GM23248 (cell line): ENCODE measurements at places on chromosomes 5 and 9. TPM values are rescaled to one million over a fixed set of nuclear protein-coding genes. Genes with fewer than 3 reads are reported as not detected.

DNA sequence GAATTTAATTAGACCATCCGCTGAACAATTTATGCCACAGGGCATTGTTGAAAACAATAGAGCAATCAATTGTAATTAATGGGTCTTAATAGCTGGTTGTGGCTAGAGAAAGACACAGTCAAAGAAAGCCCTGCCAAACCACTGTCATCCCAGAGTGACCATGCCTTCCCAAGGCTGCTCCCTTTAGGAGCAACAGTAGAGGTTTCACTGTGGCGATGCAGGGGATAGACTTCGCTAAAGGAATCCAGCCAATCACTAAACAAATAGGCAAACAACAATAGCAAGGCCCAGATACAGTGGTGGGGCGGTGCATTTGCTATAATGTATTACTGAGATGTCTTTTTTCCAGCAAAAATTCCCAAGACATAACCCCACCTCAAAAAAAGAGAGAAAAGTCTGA, 87.8 kb upstream of the SLC27A6 start:
- DNase-seq, result no peak
- no peaks in the 10 kb centered on the region for H3K36me3 ChIP-seq
- no peak overlapping the region for H3K4me3 ChIP-seq
- no peaks in the 10 kb centered on the region for H3K27me3 ChIP-seq

GRCh38 chr9:1303932-1304331, 253.8 kb downstream of the DMRT2 start:
- DNase-seq, result peak; percentile 10
- no peaks in the 10 kb centered on the region for H3K36me3 ChIP-seq
- H3K4me3 ChIP-seq, result no peak overlapping the region

GRCh38 chr5:31711935-31712592, 73.1 kb downstream of the PDZD2 start:
- no peaks in the 10 kb centered on the region for H3K36me3 ChIP-seq
- no peak for DNase-seq
- H3K4me3 ChIP-seq, result no peak overlapping the region
- no peak overlapping the region for H3K27ac ChIP-seq

- peak; percentile 81 for DNase-seq
- no peaks in the 10 kb centered on the region for H3K36me3 ChIP-seq
- peak overlapping the region; percentile 81 for H3K4me3 ChIP-seq
- H3K27me3 ChIP-seq, result no peaks in the 10 kb centered on the region
- peaks cover 25% of the 10 kb centered on the region for H3K4me1 ChIP-seq
Measured at GRCh38 chr5:68215898-68216244, 315 bp downstream of the PIK3R1 start.

GRCh38 chr5:78506261-78507024, 142.1 kb downstream of the LHFPL2 start:
- H3K27ac ChIP-seq, result peak overlapping the region; percentile 49
- DNase-seq, result peak; percentile 70
- H3K27me3 ChIP-seq, result no peaks in the 10 kb centered on the region
- peaks cover 76% of the 10 kb centered on the region for H3K4me1 ChIP-seq
- no peak overlapping the region for H3K4me3 ChIP-seq

GRCh38 chr5:158922263-158922592, 177.5 kb downstream of the EBF1 start:
- H3K4me3 ChIP-seq, result no peak overlapping the region
- H3K27ac ChIP-seq, result no peak overlapping the region

- H3K4me3 ChIP-seq, result no peak overlapping the region
- H3K4me1 ChIP-seq, result no peaks in the 10 kb centered on the region
Measured at GRCh38 chr9:128940946-128941755, 6.3 kb downstream of the DOLK start.

GRCh38 chr5:56183506-56183905, 49.6 kb downstream of the ANKRD55 start:
- peak; percentile 95 for DNase-seq
- H3K4me3 ChIP-seq, result no peak overlapping the region
- peaks cover 14% of the 10 kb centered on the region for H3K4me1 ChIP-seq
- no peaks in the 10 kb centered on the region for H3K36me3 ChIP-seq
- H3K27me3 ChIP-seq, result no peaks in the 10 kb centered on the region

- no peak overlapping the region for H3K27ac ChIP-seq
- H3K27me3 ChIP-seq, result no peaks in the 10 kb centered on the region
- no peak overlapping the region for H3K4me3 ChIP-seq
- DNase-seq, result peak; percentile 39
- H3K4me1 ChIP-seq, result no peaks in the 10 kb centered on the region; the same call in 1 of the 2 replicates
Measured at GRCh38 chr5:68548959-68549676, 333.6 kb downstream of the PIK3R1 start.

DNA sequence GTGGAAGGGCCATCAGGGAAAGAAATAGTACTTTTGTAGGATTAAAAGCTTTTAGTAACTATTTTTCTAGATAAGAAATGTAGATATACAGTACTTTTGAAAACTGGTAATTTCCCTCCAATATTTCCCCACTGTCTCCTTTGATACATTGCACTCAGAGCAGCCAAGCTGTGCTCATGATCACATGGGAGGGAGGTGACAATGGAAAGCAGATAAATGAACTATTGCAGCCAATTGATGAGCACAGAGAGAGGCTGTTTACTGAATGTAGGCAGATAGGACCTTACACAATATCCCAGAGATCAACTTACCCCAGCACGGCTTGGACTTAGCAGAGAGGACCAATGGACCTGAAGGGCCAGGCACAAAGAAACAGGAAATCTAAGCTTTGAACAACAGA, 178.0 kb upstream of the NREP start:
- peaks cover 61% of the 10 kb centered on the region for H3K4me1 ChIP-seq
- no peaks in the 10 kb centered on the region for H3K36me3 ChIP-seq
- no peaks in the 10 kb centered on the region for H3K27me3 ChIP-seq
- no peak overlapping the region for H3K4me3 ChIP-seq

DNA sequence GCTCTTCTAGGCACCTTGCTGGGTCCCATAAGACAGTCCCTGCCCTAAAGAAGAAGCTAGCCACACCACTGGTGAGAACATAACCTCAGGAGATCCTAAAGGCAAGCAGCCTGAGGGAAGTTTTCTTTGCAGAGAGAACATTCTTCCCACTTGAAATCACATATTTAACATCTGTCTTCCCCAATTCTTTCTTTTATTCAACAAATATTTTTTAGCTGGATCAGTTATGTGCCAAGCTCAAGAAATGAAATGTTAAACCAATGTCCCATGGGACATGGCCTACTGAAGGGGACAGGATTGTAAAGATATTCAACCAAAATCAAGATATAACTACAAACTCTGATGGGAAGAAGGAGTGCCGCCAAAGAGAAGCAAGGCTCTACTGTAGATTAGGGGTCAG, 36.5 kb downstream of the FOXI1 start:
- no peaks in the 10 kb centered on the region for H3K4me1 ChIP-seq
- H3K4me3 ChIP-seq, result no peak overlapping the region
- no peaks in the 10 kb centered on the region for H3K36me3 ChIP-seq
- H3K27me3 ChIP-seq, result peaks cover 15% of the 10 kb centered on the region; the same call in 1 of the 2 replicates
- no peak overlapping the region for H3K27ac ChIP-seq

- DNase-seq, result no peak
- peaks cover 15% of the 10 kb centered on the region for H3K36me3 ChIP-seq
- H3K27ac ChIP-seq, result no peak overlapping the region
- peaks cover 10% of the 10 kb centered on the region for H3K4me1 ChIP-seq
- no peak overlapping the region for H3K4me3 ChIP-seq
- H3K27me3 ChIP-seq, result no peaks in the 10 kb centered on the region
Measured at GRCh38 chr5:14753947-14754346, 89.4 kb downstream of the OTULIN start.

DNA sequence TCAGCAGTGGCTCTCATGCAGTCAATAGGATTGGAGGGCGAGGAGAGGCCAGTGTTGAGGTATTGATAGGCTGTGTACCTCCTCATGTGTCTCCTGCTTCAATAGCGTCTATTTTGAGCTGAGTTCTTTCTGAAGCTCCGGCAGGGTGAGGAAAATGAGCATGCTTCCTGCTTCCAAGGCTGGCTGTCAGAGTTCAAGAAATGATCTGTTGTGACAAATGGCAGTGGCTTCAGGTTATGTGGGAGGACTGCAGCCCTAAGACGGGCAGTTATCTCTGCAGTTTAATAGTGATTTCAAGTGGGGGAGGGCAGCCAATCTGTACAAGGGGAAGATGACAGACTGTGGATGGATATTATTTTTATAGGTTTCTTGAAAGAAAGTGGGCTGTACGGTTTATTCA, 54.0 kb upstream of the CXCL14 start:
- H3K4me1 ChIP-seq, result no peaks in the 10 kb centered on the region
- no peak for DNase-seq
- no peak overlapping the region for H3K4me3 ChIP-seq
- H3K36me3 ChIP-seq, result no peaks in the 10 kb centered on the region
- peaks cover 7% of the 10 kb centered on the region for H3K27me3 ChIP-seq

- DNase-seq, result no peak
- no peak overlapping the region for H3K4me3 ChIP-seq
- no peaks in the 10 kb centered on the region for H3K36me3 ChIP-seq
- H3K27ac ChIP-seq, result no peak overlapping the region
Measured at GRCh38 chr5:52861368-52861767, 73.7 kb downstream of the ITGA1 start.

The ERGIC1 gene
- 233 and 235 TPM in 2 replicates for total RNA-seq

The CD72 gene
- 3.9 TPM in 1 of 2 replicates, not detected in the other for total RNA-seq

The SIL1 gene
- 72.8 and 78.8 TPM in 2 replicates for total RNA-seq

The TNC gene
- 319 and 372 TPM in 2 replicates for total RNA-seq

The SPATA9 gene
- total RNA-seq, result 0.22 TPM in 1 of 2 replicates, not detected in the other

The NUDT12 gene
- 8.6 and 8.9 TPM in 2 replicates for total RNA-seq
